ENCODE measurements at places on chromosomes 12 and 14.
A peak's percentile ranks its signal among the peaks of the same experiment; 100 is the strongest.

DNA sequence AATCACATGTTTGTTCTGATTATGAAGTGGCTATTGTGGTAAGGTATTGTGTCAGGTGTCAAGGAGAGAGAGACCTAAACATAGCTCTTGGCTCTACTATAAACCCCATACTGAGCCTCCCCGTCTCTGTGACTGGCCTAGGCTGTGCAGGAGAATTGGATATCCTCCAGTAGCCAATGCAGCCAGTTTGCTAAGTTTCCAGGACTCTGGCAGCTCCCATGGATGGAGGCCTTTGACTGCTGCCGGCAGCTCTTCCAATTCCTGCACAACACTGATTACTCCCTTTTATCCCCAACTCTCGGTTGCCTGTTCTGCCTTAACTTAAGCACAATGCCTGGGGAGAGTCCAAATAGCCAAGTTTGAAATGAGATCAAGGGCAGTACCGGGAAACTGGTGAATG, 59.3 kb downstream of the ABCC9 start:
- DNase-seq: peak; percentile 76

DNA sequence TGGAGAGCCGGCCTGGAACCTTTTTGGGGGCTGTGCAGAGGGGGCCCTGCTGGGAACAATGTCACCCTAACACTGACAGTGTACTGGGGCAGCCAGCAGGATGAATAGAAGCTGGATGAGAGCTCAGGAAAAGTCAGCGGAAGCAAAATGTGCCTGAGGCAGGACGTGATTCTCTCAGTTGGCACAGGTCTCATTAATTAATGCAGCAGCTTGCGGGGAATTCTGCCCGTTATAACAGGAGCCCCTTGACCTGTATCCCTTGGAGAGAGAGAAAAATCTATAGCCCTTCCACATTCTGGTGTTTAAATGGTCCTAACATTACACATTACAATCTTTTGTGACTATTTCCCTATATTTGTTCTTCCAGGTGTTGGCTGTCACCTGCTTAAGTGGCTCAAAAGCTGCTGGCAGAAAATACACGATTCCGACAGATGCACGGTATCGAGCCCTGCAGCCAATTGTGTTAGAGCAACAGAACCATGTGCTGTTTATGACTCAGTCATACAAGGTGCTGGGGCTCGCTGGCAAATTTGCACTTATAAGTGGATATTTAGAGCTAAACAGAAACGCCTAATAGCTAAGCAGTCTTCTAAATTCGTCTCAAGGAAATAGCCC, 854.7 kb downstream of the AACS start:
- no peak for DNase-seq

DNA sequence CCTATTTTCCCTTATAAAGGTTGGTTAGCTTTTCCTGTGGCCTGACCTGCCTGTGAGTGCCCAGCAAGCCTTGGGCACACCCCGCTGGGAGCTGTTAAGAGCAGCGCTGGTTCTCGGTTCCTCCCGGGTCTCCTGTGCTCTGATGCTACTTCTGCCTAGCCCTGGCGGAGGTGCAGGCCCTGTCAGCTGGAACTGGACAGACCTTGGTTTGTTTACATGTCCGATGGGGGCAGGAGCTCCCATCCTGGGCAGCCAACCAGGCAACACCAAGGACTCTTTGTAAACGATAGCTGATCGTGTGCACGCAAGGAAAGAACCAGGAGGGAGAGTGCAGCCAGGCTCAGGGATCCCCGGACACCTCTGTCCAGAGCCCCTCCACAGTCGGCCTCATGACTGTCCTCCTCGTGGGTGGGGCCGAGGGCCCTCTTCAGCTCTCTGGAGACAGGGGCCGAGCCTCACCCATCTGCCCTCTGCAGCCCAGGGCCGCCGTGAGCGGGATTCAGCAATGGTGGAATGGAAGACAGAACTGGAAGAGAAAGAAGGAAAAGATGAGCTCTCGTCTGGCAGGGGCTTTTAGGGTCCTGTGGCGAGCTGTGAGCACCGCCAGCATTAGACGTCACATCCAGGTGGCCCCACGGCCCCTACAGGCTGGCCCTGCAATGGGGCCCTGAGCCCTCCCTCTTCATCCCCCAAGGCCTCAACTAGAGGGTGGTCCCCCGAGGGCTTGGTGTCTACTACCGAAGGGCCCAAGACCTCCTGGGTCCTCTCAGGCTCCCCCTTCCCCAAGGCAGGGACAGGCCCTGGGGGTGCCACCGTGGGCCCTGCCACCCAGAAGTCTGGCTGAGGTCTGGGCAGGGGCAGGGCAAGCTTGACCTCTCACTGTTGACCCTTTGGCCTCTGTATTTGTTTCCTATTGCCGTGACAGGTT, 12.3 kb downstream of the TNFAIP2 start:
- DNase-seq: no peak

- no peak for DNase-seq
Observed at GRCh38 chr12:115794659-115795081, 482.8 kb downstream of the MED13L start.

DNA sequence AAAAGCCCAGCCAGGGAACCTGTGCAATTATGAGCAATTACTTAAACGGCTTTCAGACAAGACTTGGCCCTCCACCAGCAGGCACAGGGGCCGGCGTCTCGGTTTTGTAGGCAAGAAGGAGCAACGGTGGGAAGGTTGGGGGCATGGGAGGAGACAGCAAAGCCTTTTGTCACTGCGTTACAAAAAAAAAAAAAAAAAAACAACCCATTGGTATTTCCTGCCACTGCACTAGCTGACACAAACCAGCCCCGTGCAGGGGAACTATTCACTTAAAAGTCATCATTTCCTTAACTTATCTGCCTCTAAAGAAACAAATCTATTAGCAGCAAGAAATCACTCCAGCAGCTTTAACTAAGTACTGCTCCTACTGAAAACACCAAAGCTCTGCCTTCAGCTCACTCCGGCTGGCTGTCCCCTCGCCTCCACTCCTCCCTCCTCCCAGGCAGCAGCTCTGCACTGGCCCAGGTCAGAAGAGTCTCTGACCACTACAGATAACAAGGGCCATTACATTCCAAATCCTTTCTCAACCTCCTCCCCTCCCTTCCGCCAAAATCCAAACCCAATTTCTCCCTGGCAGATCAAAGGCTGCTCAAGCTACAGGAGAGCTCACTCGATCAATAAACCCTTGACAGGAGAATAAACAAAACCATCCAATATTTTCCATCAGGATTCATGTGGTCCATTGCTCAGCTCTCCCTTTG, 105.2 kb upstream of the CDKN3 start:
- DNase-seq: no peak

- DNase-seq: no peak
Observed at GRCh38 chr14:30410986-30411385, 148.0 kb upstream of the G2E3 start.

GRCh38 chr14:93975791-93976476, 436 bp downstream of the ASB2 start:
- no peak for DNase-seq

DNA sequence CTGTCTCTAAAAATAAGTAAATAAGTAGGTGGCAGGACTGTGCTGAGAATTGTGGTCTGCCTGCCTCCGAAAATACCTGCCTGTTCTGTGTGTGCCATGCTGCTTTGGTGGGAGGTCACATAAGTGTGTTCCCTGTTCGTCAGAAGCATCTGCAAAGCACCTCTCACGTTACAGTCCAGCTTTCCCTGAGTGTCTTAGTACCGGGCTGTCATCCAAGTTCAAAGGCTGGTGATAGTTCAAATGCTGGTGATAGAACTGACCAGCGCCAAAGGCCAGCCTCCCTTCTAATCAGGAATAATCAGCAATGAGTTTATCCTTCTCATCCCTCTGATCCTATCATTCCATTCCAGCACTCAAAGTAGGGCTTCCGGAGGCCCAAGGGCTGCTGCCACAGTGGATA, 5.6 kb downstream of the CABP1 start:
- no peak for DNase-seq
